Neural progenitor cell (in vitro differentiated cells): ENCODE measurements at places on chromosomes 5 and 9.

GRCh38 chr5:157486221-157486681 lies 26.2 kb downstream of the NIPAL4 start:
- no peak for DNase-seq

GRCh38 chr5:88897748-88898147 lies 14.8 kb upstream of the MEF2C start:
- no peak for DNase-seq

- DNase-seq, result no peak
Observed at GRCh38 chr9:113858282-113858681, 17.8 kb upstream of the ZNF618 start.

GRCh38 chr5:45110399-45110798 lies 301.7 kb downstream of the MRPS30 start:
- no peak for DNase-seq

GRCh38 chr9:108486831-108487230 lies 369.0 kb downstream of the ACTL7B start:
- no peak for DNase-seq

- no peak for DNase-seq
Observed at GRCh38 chr5:37722236-37723161, 117.3 kb downstream of the GDNF start.

DNA sequence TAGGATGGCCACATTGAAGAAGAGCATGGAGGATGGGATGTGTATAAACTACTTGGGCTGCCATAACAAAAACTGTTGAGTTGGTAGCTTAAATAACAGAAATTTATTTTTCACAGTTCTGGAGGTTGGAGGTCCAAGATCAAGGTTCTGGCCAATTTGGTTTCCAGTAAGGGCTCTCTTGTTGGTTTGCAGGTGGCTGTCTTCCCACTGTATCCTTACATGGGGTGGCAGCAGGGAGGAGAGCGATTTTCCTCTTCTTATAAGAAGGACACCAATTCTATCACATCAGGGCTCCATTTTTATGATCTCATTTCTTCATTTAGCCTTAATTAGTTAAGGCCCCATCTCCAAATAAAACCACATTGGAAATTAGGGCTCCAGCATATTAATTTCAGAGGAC lies 465.7 kb downstream of the GADD45G start:
- DNase-seq, result no peak

DNA sequence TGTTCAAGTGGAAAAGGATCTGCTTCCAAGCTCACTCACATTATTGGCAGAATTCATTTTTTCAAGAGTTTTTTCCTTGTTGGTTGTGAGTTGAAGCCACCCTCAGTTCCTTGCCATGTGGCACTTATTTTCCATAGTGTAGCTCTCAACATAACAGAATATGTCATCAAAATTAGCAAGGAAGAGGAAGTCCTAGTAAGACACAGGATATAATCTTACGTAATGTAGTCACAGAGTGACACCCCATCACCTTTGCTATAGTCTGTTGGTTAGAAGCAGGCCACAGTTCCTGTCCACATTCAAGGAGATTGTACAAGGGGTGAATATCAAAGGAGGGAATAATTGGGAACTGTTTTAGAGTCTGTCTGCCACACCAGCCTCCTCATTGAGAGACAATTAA lies 15.7 kb downstream of the IRGM start:
- DNase-seq, result no peak
